ENCODE measurements at places on chromosomes 11 and 22.

DNA sequence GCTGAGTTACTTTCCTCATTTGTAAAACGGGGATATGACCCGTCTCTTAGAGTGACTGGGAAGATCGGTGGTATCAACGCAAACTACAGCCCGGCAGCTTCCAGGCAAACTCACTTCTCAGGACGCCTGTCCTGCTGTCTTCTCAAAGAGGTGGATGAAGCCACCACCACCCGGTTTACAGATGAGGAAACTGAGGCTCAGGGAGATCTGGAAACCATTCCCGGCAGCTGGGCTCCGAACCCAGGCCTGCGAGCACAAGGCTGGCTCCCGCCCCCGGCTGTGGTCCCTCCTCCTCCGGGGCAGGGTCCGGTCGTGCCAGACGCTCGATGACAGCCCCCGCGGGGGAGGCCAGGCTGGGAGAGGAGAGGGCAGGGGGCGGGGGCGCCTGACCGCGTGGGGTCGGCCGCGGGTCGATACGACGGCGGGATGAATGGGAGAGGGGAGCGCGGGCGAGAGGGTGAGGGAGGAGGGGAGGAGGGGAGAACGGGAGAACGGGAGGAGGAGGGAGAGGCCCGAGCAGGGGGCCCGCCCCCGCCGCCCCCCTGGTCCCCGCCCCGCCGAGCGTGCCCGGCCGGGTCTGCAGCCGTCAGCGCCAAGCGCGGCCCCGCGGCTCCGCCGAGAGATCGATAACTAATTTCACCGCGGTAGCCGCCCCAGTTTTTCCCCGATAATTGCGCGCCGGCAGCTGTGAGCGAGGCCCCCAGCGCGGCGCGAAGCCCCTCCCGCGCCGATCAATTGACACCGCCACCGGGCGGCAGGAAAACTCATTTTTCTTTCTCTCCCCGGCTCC, 14.0 kb downstream of the IGLL1 start:
- DNase-seq = peak; percentile 31

- DNase-seq = no peak
Observed at GRCh38 chr22:50061141-50061823, 3.2 kb upstream of the TTLL8 start.

GRCh38 chr11:97965849-97966646, 1054.7 kb upstream of the CNTN5 start:
- no peak for DNase-seq

GRCh38 chr11:2725368-2726300, 25.8 kb upstream of the KCNQ1OT1 start:
- peak; percentile 79 for DNase-seq

DNA sequence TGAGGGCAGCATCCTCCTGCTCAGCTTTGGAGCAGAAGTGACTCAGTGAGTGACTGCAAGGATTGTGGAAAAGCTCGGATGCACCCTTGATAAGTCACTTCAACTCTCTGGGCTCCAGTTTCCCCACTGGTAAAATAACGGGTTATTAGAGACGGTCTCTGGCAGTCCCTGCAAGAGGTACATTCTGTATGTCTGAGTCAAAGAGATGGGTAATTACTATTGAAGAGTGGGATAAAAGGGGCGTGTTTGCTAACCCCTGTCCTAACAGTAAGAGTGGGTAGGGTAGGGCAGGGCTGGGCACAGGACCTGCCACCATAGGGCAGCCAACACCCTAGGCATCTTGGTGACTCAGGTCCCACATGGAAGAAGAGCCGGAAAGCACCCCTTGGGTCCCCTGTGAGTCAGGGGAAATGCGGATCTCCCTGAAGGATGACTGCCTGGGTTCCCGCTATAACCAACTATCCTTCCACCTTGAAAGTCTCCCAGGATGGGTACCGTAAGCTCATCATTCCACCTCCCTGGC, 7.3 kb upstream of the AHNAK start:
- DNase-seq = no peak

GRCh38 chr11:86275493-86276370, 26.3 kb upstream of the HIKESHI start:
- DNase-seq = no peak
